ENCODE measurements at places on chromosomes 6 and 20.
A peak's percentile ranks its signal among the peaks of the same experiment; 100 is the strongest.

DNA sequence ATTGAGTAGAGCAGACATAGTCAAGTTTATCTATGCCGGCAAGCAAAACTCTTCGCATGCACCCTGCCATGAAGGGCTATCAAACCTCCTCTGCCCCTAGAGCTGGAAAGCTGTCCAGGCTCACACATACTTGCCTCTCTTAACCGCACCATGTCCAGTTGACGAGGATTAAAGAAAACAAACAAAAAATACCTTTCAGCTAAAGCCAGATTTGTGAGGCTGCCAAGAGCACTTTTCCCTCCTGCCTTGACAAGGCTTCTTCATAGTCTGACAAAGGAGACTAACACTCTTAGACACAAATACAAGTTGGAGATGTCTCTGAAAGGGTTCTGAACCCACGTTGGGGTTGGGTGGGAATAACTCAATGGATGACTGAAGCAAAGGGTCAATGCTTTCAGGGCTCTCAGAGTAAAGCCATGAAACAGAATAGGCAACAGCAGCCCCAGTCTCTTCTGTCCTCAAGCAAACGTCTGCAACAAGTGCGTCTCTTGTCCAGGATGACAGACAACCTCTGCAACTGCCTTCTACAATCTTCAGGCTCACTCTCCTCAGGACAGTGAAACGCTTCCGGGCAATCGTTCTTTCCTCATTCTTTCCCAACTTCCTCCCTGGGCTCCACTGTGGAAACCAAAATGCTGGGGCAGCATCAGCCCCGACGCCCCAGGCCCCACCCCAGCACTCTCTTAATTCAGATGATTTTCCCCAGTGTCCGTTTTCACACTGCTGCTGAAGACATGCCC lies 57.8 kb downstream of the AGPAT4 start:
- DNase-seq = no peak

DNA sequence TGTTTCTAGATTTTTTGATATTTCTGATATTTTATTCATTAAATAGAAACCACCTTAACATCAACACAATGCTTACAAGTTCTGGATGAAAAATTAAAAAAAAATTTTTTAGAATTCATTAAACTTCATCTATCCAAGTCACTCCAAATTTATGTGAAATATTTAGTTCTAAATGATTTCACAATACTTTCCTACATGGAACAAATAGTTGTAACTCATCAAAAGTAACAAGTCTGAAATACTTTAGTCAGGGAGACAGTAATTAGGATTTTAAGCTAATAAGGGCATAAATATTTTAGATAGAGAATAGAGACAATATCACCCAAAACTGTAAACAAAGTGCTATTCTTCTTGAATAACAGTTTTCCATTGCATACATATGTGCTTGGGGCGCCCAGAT lies 147.8 kb downstream of the HIVEP2 start:
- no peak for DNase-seq

DNA sequence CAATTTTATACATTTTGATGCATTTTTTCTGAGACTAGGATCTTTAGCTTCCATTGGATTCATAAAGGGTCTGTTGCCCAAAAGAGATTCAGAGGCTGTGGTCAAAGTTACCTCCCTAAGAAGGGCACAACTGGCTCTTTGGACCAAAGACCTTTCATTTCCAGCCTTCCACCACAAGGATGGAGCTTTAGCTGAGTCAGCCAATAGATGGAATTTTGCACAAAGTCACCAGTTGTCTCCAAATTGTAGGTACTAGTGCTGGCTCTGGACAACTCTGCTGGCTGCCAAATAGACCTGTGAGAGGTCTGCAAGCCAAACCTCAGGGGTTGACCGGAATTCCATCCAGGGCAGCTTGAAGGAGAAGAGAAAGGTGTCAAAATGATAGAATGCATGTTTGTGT lies 555 bp downstream of the BPIFA1 start:
- DNase-seq = no peak

DNA sequence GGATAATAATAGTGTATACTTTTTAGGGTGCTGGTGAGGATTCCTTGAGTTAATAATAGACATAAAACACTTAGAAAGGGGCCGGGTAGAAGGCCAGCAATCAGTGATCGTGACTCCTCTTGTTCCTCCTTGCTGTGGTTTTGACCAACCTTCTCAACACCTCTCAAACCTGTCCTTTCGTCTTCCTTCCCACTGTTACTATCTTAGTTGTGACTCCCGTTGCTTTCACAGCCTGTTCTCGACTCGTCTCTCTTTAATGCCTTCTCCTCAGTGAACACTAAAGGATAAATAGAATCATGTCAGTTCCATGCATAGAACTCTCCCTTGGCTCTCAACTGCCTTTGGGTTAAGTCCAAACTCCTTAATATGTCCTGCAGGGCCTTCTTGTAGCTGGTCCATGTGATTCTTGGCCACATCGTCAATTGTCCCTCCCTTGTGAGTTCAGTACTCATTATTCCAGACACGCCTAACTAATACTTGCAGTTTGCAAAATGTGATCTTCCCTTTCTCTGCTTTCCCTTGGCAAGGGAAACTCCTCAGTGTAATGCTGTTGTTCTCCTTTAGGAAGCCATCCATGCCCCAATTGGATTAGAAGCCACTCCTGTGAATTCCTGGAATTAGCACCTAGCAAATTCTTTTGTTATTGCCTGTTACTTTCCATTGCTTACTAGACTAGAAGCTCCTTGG lies 164.9 kb downstream of the UTRN start:
- no peak for DNase-seq

DNA sequence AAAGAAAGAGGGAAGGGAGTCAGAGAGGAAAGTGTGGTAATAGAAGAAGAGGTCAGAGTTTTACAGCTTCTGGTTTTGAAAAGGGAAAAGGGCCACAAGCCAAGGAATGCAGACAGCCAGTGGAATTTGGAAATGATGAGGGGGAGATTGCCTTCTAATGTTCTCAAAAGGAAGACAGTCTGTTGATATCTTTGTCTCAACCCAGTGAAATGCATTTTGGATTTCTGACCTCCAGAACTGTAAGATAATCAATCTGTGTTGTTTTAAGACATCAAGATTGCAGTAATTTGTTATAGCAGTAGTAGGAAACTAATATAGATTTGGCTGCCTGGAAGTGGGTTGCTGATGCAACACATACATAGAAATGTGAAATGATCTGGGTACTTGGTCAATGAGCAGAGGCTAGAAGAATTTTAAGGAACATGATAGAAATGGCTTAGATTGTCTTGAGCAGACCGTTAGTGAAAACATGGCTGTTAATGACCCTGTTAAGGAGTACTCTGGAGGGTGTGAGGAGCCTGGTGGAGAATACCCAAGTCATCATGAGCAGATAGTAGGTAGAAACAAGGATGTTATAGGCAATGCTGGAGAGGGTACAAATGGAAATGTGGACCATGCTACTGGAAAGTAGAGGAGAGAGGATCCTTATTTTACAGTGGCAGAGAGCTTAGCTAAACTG lies 255.8 kb upstream of the RAB32 start:
- no peak for DNase-seq

GRCh38 chr20:46959821-46960220 lies 65.2 kb downstream of the EYA2 start:
- no peak for DNase-seq

- DNase-seq = peak; percentile 37
These were observed 44.5 kb downstream of the RAMACL start for GRCh38 chr6:166541876-166542579.

GRCh38 chr6:163668061-163668426 lies 253.5 kb downstream of the QKI start:
- DNase-seq = no peak

- no peak for DNase-seq
These were observed 43.8 kb downstream of the PLN start for GRCh38 chr6:118591897-118592296.

GRCh38 chr6:46419576-46420002 lies 71.7 kb downstream of the RCAN2 start:
- DNase-seq = peak; percentile 14

DNA sequence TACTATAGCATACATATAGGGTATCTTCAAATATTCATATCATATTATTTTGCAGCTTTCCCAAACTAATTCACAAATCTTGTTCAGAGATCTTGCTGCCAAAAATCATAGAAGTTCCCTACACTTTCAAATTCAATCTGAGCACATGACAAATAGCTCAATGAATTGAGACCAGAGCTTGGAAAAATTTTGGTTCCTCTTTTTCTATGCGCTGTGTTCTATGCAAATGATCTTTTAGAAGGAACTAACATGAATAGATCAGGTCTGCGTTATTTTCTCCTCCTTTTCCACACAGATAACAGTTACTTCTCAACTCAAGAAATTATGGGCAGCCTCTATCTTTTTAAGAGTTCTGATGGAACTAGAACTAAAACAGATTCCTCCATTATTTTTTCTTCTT lies 316.3 kb downstream of the ARHGAP18 start:
- no peak for DNase-seq

GRCh38 chr6:35084511-35085203 lies 56.5 kb downstream of the TCP11 start:
- no peak for DNase-seq

DNA sequence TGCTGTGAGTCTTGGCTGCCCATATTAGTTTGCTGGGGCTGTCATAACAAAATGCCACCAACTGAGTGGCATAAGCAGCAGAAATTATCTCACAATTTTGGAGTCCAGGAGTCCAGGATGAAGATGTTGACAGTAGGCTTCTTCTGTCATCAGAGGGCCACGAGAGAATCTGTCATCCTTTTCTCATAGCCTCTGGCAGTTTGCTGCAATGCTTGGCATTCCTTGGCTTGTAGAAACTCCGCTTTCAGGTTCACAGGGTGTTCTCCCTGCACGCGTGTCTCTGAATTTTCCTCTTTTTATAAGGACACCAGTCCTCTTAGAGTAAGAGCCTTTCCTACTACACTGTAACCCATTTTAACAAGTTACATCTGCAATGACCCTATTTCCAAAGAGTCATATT lies 838.4 kb downstream of the TFAP2A start:
- no peak for DNase-seq
